Activated T-helper 2 cell treated with anti-CD3 and anti-CD28 coated beads, Interferon-gamma antibody, Interleukin-2, Interleukin-4, amounts not matched to agents 10 μg/mL and 5 μg/mL and 100 μg/mL, durations not matched to agents 14 hours and 24 hours and 36 hours (primary cell): ENCODE measurements at places on chromosomes 16 and 17. TPM values are rescaled to one million over a fixed set of nuclear protein-coding genes. Genes with fewer than 3 reads are reported as not detected.

GRCh38 chr16:11042191-11042590 is 97.8 kb downstream of the CLEC16A start:
- no peak overlapping the region for H3K27ac ChIP-seq
- peaks cover 35% of the 10 kb centered on the region for H3K4me1 ChIP-seq
- no peak overlapping the region for H3K4me3 ChIP-seq
- no peak for DNase-seq
- H3K27me3 ChIP-seq: no peaks in the 10 kb centered on the region

- peaks cover 37% of the 10 kb centered on the region for H3K27me3 ChIP-seq
- H3K36me3 ChIP-seq: no peaks in the 10 kb centered on the region
These were observed 10.3 kb downstream of the CCL18 start for GRCh38 chr17:36074365-36074764.

- H3K4me1 ChIP-seq: no peaks in the 10 kb centered on the region
- no peaks in the 10 kb centered on the region for H3K36me3 ChIP-seq
- no peaks in the 10 kb centered on the region for H3K27me3 ChIP-seq
- DNase-seq: no peak
- no peak overlapping the region for H3K27ac ChIP-seq
- no peak overlapping the region for H3K4me3 ChIP-seq
These were observed 108.3 kb upstream of the GPR139 start for GRCh38 chr16:20181949-20182348.

CDH16 gene
- not detected in 2 replicates for total RNA-seq
